ENCODE measurements at places on chromosomes 11 and 22.

DNA sequence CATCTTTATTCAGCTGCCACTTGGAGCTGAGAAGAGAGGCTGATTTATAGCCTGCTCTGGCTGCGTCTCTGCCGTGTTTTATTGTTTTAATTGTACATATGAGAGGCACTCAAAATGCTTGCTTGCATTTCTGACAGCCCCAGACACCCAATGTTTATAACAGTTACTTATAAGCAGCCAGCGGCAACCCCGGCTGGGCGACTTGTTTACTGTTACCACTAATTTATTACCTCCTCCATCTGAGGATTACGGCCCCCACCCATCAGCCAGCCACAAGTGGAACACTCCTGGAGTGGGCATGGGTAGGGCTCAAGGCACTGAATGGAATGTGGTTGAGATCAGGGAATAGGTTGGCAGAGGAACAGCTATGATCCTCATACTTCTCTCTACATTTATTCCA, 61.2 kb downstream of the CLPB start:
- no peak for DNase-seq

- DNase-seq: peak; percentile 14
These were observed 93.6 kb downstream of the MTNR1B start for GRCh38 chr11:93063086-93063485.

DNA sequence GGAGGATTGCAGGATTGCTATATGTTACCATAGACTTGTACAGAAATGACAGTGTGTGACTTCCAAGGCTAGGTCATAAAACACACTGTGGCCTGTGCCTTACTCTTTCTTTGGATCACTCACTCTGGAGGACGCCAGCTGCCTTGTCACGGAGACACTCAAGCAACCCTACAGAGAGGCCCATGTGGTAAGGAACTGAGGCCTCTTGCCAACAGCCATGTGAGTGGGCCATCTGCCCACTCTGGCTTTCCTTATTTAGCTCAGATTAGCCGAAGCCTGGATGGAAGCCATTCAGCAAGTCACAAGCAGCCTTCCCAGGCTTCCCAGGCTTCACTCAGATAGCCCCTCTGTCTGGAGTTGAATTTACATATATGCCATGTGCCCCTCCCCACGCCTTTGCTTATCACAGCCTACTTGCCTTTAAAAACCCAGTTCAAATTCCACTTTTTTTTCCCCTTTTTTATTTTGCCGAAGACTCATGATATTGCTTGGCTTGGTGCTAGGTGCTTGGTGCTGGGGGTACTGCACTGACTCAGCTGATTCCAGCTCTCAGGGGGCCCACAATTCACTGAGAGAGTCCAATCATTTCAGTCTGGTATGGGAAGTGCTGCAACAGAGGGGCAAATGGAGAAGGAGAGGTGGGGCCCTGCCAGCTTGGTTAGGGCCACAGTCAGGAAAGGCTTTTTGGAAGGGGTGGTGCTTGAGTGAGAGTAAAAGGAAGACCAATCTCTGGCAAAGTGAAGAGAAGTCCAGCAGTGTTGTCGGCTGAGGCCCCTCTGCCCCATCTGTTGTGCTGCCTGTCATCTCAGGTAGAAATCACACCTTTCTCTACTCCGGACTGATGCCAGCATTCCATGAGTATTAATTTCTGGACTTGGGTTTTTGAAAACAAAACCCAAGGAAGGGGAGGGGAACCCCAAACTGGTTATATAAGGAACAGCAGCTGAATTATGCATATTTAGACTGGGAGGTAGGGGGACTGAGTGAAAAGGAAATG, 14.5 kb upstream of the P4HA3 start:
- peak; percentile 91 for DNase-seq

GRCh38 chr22:36191106-36191836, 10.3 kb downstream of the APOL4 start:
- peak; percentile 62 for DNase-seq

All from astrocyte (in vitro differentiated cells and primary cell).